Mammary epithelial cell (primary cell): ENCODE measurements at places on chromosomes 1 and 21. TPM values are rescaled to one million over a fixed set of nuclear protein-coding genes. Genes with fewer than 3 reads are reported as not detected.

Gene FCGR3B
- not detected for total RNA-seq

Gene CFHR1
- total RNA-seq, result not detected

Gene KIF21B
- 0.78 and 0.91 TPM in 2 replicates for total RNA-seq

Gene PTPRC
- not detected in 2 replicates for total RNA-seq

Gene KANK4
- total RNA-seq, result 32.2 TPM

Gene OR2L5
- 0.50 TPM for total RNA-seq
